ENCODE measurements at places on chromosomes 7 and 10.

- DNase-seq, result no peak
These were observed 27.4 kb upstream of the UBE3C start for GRCh38 chr7:157111311-157111710.

GRCh38 chr7:148581624-148582023 lies 8.9 kb upstream of the C7orf33 start:
- no peak for DNase-seq

DNA sequence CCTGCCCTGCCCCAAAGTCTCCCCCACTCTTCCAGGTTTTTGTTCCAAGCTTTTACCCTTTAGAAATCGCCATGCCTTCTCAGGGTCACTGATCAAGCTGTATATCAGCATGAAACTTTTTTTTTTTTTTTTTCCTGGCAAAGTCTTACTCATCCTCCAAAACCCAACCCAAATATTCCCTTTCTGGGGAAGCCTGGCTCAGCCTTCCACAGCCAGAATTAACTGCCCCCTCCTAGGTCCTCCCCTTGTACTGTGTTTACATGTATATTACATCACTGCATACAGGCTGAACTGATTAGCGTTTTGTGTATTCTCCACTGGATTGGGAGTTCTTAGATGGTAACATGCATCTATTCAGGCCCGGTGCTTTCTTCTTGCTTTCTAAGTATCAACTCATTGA lies 4.6 kb upstream of the NOBOX start:
- no peak for DNase-seq

GRCh38 chr10:49748006-49748405 lies 14.1 kb downstream of the OGDHL start:
- no peak for DNase-seq

GRCh38 chr10:105953056-105953455 lies 1211.5 kb downstream of the SORCS1 start:
- DNase-seq, result no peak

DNA sequence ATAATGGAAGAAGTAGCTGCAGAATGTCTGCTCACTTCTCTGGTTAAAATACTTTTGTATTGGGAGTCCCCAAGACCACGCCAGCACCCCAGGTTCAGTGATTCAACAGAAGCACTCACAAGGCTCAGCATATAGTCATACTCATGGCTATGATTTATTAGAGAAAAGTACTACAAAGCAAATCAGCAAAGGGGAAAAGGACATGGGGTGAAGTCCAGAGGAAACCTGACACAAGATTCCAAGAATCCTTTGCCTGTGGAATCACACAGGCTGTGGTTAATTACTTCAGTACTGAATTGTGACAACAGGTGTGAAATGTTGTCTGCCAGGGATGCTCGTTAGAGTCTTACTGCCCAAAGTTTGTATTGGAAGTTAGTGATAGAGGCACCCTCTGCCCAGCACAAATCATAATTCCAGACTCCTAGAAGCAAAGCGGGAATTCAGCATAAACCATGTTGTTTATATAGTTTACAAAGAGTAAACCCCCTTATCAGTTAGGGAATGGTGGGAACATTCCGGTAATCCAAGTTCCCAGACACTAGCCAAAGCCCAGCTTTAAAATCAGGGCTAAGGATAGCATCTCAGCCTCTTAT lies 79.4 kb downstream of the HYCC1 start:
- DNase-seq, result no peak

DNA sequence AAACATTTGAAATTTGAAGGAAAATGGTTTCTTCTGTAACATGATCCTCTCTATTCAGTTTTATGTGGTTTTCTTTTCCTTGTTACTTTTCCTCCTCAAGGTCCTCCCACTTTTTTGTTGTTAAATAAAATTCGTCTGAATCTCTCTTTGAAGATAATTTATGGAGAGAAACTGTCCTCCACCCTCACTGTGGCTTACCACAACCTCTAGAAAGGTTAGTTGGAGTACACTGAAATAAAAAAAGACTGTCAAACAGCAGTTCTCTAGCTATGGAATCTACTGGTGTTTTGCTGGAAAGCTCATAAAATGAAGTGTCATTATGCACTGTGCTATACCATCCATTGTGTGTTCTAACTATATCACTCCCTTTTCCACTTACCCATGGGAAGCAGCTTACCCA lies 189.4 kb downstream of the HDAC9 start:
- no peak for DNase-seq

- DNase-seq, result no peak
These were observed 171.1 kb downstream of the GRM3 start for GRCh38 chr7:86814661-86815379.

GRCh38 chr7:132527467-132528410 lies 48.5 kb downstream of the PLXNA4 start:
- DNase-seq, result no peak

- no peak for DNase-seq
These were observed 493.8 kb downstream of the ARL4A start for GRCh38 chr7:13181216-13181615.

- DNase-seq, result no peak
These were observed 92.2 kb downstream of the AVL9 start for GRCh38 chr7:32587411-32587948.

GRCh38 chr10:101889256-101890210 lies 45.9 kb upstream of the KCNIP2 start:
- peak; percentile 1 for DNase-seq

DNA sequence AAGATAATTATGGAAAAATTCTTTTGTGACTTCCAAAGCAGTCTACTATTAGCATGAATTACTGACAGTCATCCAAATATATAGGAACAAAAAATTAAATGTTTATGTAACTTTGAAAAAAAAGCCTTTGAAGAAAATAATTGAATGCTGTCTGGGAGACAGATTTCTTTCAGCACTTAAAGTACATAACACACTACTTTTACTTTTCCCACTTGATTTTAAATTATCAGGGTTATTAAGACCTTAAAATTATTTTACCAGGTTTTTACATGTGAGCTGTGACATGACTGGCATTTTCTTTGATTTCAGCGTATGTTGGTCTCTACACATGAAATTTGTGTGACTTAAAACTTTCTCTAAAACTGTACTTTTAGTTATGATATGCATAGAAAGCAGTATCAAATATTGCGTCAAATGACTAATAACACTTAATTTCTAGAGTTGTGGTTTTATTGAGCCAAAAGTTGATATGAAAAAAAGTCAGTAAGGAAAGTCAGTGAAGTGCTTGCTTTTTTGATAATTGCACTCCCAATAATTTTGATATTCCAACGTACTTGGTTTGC lies 3.1 kb downstream of the PTEN start:
- DNase-seq, result no peak

GRCh38 chr7:12458520-12459131 lies 55.0 kb upstream of the VWDE start:
- peak; percentile 23 for DNase-seq

- no peak for DNase-seq
These were observed 952 bp downstream of the DIP2C start for GRCh38 chr10:688312-689120.

DNA sequence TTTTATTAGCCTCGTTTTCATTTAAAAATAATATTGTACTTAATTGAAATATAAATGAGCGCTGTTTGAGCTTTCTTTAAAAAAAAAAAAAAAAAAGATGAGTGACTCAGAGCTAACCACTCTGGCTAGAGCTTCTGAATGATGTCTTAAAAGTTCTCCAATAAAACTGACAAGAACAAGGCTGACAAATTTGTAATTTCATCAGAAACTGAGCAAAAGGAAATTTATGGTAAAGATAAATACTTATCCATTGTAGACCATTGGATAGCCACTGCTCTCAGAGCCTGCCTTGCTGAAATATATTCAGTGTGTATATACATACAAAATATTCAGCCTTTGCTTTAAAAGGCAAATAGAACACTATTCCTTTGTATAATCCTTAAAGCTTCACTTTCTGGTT lies 91.2 kb upstream of the OIT3 start:
- no peak for DNase-seq

DNA sequence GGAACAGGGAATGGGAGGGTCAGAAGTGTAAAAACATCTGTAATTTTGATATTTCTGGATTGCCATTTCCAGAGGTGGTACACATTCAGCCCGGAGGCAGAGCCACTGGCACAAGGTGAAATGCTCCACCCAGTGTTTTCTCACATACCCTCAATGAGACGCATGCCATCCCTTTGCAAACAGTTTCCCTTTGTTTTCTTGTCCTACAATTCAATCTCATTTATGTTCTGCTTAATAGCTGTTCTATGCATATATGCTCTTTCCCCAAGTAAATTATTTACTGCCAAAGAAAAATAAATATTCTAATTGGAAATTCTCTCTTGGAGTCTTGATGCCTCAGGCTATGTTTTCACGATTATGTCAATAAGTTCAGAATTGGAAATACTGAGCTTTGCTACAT lies 369.7 kb upstream of the AKR1E2 start:
- no peak for DNase-seq

GRCh38 chr10:52464368-52465124 lies 150.5 kb downstream of the DKK1 start:
- no peak for DNase-seq

DNA sequence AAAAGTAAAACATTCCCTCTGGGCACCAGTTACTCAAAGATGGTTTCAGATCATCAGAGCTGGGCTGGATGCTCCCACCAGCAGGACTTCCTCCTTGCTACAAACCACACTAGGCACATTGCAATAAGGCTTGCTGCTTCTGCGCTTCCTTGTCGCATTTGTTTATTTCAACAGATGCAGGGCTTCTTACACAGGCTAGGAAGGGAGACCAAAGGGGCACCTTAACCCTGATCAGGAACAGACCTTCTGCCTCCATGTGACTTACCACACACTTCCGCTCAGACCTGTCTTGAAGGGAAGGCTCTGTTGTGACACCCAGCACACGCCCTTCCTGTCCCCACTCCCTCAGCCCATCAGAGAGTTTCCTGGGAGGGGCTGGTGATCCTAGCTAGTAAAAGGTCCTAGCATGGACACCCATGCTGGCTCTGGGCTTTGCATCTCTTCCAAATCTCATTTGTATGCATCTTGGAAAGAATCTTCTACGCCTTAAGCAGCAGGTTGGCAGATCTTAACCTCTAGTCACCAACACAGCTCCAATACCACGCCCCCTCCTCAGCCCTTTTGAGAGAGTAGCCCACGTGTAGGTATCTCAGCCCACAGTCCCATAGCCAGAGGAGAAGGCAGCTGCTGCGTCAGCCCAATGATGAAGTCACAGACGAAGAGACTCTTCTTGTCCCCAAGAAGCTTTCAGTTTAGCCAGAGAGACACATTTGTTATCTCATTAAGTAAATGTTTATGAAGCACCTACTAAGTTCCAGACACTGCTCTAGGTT lies 47.1 kb upstream of the SVIL start:
- no peak for DNase-seq

DNA sequence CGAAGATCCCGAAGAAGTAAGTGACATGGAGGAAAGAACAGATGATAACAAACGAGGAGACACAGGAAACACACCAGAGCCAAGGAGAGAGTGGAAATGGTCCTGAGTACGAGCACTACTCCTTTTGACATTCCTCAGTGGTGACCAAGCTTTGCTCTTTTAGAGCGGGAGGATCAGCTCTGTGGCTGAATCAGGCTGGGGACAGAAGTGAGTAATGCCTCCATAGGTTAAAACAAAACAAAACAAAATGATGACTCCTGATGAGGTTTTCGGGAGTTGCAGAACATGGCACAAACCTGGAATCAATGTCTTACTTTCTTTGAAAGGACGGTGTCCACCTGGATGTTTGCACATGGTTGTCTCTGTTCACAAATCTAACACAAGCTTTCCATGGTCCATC lies 30.3 kb upstream of the TCF7L2 start:
- no peak for DNase-seq

GRCh38 chr7:151666886-151667285 lies 147.2 kb upstream of the RHEB start:
- DNase-seq, result no peak

DNA sequence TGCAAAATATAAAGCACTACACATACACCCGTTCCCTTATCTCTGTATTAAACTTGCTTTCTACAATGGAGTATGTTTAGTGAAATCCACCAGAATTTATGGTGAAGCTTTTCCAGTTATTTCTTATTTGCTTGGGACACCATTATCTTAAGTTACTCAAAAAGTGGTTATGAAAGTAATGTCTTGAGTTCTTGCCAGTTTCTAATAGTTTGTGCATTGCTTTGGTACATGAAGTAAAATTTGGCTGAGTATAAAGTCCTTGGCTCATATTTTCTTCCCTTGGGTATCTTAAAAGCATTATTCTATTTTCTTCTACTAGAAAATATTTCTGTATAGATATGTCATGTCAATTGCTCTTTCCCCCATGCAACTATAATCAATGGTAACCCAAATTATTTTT lies 85.2 kb downstream of the POLR1F start:
- DNase-seq, result no peak

- DNase-seq, result no peak
These were observed 123.9 kb downstream of the ADAM12 start for GRCh38 chr10:126264102-126265018.

DNA sequence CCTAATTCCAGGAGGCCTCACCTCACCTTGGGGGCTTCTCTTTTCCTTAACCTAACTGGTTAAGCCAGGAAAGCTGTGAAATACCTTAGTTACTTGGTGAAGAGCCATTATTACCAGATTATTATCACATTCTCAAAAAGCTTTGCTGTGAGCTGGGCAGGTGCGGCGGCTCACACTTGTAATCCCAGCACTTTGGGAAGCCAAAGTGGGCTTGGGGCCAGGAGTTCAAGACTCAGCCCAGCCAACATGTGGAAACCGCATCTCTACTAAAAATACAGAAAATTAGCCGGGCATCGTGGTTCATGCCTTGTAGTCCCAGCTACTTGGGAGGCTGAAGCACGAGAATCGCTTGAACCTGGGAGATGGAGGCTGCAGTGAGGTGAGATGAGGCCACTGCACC lies 102.4 kb upstream of the KLF6 start:
- no peak for DNase-seq

DNA sequence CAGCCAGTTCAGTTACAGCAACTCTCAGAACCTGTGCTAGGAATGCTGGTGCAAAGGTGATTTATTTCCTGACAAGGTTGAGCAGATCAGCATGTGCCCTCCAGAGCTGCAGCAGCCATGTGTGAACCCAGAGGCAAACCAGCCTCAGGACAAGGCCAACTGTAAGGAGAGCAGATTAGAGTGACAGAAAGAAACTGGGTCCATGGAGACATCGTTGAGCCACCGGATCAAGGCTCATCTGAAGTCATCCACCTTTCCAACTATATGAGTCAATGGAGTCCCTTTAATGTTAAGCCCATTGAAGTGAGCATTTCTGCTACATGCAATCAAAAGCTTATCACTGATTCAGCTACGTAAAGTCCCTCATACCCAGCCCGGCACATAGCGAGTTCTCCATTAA lies 26.4 kb downstream of the KCNMA1 start:
- DNase-seq, result no peak

Data from DMS 273 treated with DMSO at 0.1 percent for 48 hours (cell line).